ENCODE measurements at places on chromosomes 3 and 15. TPM values are rescaled to one million over a fixed set of nuclear protein-coding genes. Genes with fewer than 3 reads are reported as not detected.

ANKRD34C gene
- not detected for total RNA-seq

CEMIP gene
- 0.23 TPM for total RNA-seq

STX19 gene
- not detected for total RNA-seq

CYP1A2 gene
- total RNA-seq: not detected

GRCh38 chr3:162130582-162130981 is 634.0 kb downstream of the OTOL1 start:
- no peak for DNase-seq

DNA sequence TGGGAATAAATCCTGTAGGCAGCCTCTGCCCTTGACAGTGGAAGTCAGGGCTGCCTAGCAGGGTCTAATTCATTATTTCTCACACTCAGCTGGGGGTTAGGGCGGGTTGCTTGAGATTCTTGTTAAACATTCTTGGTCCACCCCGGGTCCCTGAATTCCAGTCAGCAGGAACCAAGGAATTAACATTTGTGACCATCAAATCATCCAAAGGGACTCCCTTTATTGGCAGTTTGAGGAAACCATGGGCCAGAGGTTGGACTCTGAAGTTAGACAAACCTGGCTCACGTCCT is 122.8 kb downstream of the EEFSEC start:
- DNase-seq: no peak

GRCh38 chr3:487614-488013 is 291.1 kb downstream of the CHL1 start:
- DNase-seq: no peak

DNA sequence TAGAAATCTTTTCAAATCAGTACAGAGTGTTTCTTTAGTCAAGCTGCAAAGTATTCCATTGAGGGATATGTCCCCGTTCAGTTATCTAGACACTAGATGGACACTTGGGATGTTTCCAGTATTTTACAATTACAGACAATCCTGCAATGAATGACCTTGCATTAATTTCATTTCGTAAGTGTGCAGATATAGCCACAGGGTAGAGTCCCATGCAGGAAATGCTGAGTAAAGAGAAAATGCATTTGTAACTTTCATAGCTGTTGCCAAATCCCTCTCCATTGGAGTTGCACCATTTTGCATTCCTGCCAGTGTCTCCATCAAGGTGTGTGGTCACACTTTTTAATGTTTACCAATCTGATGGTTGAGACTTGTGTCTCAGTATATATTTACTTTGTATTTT is 92.5 kb downstream of the LIPC start:
- no peak for DNase-seq

- DNase-seq: no peak
These were observed 88.6 kb upstream of the RASGRF1 start for GRCh38 chr15:79179108-79179561.

- no peak for DNase-seq
These were observed 3.2 kb downstream of the MAPKBP1 start for GRCh38 chr15:41777421-41777973.

- DNase-seq: peak; percentile 40
These were observed 1.4 kb downstream of the PLEKHO2 start for GRCh38 chr15:64842986-64843561.

Measured in activated naive CD8-positive, alpha-beta T cell treated with anti-CD3 and anti-CD28 coated beads, Interleukin-2, amount 10 ng/mL, durations not matched to agents 7 days and 5 days (primary cell).